ENCODE measurements at places on chromosomes 16 and 17.

- DNase-seq: no peak
Observed at GRCh38 chr16:77562497-77562896, 127.7 kb upstream of the ADAMTS18 start.

DNA sequence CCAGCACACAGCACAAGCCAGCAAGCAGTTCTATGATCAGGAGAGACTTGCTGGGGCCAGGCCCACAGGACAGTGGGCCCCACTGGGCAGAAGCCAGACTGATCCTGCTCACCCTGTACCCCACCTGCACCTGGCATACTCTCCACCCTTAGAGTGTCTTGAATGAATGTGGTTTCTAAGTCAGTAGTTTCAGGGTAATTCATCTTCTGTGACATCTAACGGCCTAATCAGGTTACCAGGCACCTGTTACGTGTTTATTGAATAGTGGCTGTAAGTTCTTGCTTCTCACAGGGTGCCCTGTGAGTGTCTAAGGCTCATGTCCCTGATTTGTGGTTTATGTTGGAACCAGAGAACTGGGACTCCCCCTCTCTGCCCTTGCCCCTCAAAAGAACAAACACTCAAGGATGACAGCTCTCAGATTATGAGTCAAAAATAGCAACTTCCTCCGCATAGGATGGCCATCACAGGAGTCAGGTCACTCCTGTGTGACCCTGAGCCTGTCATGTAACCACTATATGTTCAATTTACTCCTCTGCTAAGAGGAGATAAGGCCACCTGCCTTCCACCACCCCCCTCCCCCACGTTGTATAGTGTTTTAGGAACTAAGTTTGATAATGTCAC, 7.0 kb upstream of the OR2C1 start:
- DNase-seq: no peak

- no peak for DNase-seq
Observed at GRCh38 chr16:58384437-58385055, 7.7 kb upstream of the GINS3 start.

GRCh38 chr16:13994239-13995106, 74.5 kb downstream of the ERCC4 start:
- DNase-seq: no peak

DNA sequence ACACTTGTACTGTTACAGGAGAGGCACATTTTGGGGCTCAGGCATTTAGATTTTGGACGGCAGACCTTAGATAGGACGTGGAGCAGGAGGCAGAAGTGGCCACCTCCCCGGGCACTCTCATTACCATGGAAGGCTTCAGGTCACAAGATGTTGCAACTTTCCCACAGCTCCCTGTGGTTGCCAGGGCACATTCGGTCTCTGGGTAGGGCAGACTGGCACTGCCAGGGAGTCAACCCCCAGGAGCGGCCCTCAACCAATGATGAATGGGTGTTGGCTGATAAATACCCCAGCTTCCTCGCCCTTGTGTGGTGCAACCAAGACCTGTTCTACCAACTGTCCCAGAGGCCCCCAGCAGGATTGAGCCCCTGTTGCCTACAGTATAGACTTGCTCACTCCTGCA, 11.2 kb downstream of the NAGPA start:
- DNase-seq: no peak

DNA sequence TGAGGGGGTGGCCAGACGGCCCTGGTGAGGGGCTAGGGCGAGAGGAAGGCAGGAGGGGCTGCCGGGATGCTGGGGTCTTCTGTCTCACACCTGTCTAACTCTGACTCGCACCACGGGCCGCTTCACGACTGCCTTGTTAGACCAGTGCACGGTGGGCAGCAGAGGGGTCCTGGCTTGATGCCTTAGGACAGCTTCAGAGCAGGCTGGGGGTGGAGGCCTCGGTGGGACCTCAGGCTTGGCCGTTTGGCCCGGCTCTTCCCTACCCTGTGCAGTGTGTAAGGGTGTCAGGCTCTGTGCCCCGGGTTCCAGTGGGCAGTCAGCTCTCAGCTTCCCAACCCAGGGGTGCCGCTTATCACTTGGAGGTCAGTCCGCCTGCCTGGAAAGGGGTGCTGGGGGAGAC, 100.7 kb downstream of the OR1D5 start:
- DNase-seq: no peak

- no peak for DNase-seq
Observed at GRCh38 chr16:88710556-88710955, 4.3 kb downstream of the CTU2 start.

GRCh38 chr17:9729735-9730420, 61.5 kb downstream of the DHRS7C start:
- DNase-seq: no peak

DNA sequence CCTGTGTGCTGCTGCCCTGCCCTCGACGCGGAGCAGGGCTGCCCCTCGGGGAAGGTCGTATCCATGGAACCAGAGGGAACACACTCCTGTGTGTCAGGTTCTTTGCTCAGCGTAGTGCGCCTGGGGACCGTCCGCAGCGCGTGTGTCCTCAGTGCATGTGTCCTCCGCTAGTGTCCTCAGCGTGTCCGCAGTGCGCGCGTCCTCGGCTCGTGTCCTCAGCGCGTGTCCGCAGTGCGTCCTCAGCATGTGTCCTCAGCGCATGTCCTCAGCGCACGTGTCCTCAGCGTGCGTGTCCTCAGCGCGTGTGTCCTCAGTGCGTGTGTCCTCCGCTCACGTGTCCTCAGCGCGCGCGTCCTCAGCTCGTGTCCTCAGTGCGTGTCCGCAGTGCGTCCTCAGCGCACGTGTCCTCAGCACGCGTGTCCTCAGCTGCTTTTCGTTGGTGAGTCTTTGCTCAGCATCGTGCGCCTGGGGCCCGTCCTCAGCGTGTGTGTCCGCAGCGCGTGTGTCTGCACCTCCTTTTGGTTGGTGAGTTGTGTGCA, 59.2 kb upstream of the ZNF750 start:
- DNase-seq: no peak

- DNase-seq: no peak
Observed at GRCh38 chr16:23334950-23335349, 32.8 kb downstream of the SCNN1B start.

GRCh38 chr16:10036956-10037355, 145.3 kb downstream of the GRIN2A start:
- DNase-seq: no peak

- no peak for DNase-seq
Observed at GRCh38 chr17:1725642-1726511, 1.4 kb downstream of the WDR81 start.

- DNase-seq: peak; percentile 19
Observed at GRCh38 chr16:21646721-21647561, 5.5 kb downstream of the IGSF6 start.

- no peak for DNase-seq
Observed at GRCh38 chr17:77692571-77693161, 265.8 kb upstream of the TNRC6C start.

- no peak for DNase-seq
Observed at GRCh38 chr17:78599419-78599818, 22.2 kb upstream of the DNAH17 start.

GRCh38 chr17:44804302-44805089, 25.6 kb downstream of the GJC1 start:
- no peak for DNase-seq

GRCh38 chr16:54425068-54425467, 138.5 kb upstream of the IRX3 start:
- DNase-seq: no peak
